ENCODE measurements at places on chromosomes 7 and 10.

GRCh38 chr10:97584060-97584797 is at the start of gene HOGA1:
HOGA1 (plus strand) TSS chr10:97584389; CDS start chr10:97584704, 315 bp downstream.
- no peak for DNase-seq

DNA sequence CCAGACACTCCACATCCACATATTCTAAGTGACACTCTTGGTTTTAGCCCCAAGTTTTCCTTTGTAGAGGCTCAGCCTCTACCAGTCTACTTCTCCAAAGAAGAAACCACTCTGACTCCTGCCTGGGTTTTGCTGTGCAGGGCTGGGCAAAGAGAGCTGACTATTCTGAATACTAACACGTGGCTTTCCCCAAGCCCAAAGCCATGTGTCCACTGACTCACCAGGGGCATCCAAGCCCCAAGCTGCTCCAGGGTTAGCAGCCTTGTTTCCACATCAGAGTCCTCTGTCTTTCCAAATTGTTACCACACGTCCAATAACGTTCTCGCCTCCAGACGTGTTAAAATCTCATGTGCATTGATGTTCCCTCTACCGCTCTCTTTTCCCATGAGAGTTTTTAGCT is 8.7 kb downstream of the GALNTL5 start:
- DNase-seq = no peak

- no peak for DNase-seq
These were observed 343.0 kb upstream of the NPSR1 start for GRCh38 chr7:34315032-34315431.

DNA sequence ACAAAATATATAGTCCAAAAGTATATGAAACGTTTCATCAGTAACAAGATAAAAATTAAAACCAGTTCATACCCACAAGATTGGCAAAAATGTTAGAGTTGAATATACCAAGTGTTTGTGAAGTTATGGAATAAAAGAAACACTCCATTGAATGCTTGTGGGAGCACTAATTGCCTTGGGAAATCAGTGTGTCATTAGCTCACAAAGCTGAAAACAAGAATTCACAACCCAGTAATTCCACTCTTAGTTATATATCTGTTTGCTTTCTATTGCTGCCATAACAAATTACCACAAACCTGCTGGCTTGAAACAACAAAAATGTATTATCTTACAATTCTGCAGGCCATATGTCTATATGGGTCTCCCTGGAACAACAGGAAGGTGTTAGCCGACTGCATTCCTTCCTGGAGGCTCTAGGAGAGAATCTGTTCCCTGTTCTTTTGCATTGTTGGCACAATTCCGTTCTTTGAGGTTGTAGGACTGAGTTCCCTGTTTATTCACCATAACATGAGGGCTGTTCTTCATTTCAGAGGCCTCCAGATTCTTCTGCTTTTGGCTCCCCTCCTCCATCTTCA is 45.7 kb downstream of the SEM1 start:
- DNase-seq = no peak

DNA sequence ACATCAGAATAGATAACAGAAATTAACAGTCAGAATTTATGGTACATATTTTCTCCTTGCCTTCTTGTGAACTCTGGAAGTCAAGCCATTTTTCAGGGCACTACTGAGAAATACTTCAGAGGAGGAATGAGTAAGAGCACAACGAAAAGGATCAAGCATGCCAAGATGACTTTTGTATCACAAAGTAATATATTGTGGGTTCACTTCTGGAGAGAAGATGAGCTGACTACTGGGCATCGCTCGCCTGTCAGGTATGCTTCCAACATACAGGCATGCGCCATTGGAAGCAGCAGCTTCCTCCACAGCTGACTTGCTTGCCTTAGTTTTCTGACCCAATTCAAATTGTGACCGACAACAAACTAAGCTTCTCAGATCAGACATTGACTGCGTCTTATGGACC is 137.3 kb downstream of the VTI1A start:
- no peak for DNase-seq

DNA sequence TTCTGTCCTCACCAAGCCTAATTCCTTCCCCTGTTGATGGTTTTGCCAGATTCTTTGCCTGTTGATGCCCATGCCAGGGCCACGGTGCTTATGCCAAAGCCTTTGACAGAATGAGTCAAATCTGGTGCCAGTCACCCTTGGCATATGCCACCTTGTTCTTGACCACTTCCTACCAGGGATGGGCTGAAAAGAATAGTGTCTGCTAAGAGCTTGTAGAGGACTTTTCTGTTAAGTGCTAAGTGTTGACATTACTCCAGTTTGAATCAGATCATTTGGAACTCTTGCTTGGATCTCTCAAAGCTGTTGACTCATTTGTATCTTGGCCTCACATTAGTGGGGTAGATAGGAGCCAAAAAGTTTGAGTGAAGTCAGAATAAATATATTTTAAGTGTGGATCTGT is 661.2 kb downstream of the AUTS2 start:
- no peak for DNase-seq

DNA sequence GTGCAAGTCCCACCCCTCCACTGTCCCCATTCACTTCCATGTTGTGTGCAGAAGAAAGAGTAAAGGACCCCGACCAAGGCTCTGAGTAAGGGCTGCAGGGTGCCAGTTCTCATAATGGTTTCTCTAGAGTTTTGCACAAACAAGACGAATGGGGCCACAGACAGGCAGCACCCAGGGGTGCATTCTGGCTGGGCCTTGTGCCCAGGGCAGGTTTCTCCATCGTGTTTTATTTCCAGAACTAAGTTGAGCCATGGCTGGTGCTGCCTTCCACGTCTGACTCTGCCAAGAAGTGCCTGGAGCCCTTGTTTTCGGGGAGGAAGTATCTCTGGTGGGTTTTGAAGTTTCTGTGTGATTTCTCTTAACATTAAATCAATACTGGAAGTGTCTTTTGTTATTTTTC is 95.0 kb upstream of the SDK1 start:
- DNase-seq = no peak

GRCh38 chr7:158317238-158318205 is 270.1 kb downstream of the PTPRN2 start:
- DNase-seq = no peak

DNA sequence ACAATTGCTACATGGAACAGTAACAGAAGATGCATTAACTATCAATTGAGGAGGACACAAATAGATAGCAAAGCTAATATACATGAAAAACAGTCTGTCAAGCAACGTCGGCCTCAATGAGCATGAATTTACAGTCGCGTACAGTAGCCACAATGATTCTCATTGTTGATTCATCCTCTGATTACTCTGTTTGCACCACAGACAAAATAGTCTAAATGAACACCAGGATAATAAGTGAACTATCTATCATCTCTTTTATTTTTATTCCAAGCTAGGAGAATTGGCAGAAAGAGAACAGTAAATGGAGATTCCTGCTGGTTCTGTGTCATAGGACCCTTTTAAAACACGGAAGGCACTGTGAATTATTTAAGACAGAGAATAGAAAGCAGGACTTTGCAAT is 108.5 kb downstream of the EVX1 start:
- no peak for DNase-seq

- DNase-seq = no peak
These were observed 7.1 kb upstream of the TBX20 start for GRCh38 chr7:35261041-35261440.

DNA sequence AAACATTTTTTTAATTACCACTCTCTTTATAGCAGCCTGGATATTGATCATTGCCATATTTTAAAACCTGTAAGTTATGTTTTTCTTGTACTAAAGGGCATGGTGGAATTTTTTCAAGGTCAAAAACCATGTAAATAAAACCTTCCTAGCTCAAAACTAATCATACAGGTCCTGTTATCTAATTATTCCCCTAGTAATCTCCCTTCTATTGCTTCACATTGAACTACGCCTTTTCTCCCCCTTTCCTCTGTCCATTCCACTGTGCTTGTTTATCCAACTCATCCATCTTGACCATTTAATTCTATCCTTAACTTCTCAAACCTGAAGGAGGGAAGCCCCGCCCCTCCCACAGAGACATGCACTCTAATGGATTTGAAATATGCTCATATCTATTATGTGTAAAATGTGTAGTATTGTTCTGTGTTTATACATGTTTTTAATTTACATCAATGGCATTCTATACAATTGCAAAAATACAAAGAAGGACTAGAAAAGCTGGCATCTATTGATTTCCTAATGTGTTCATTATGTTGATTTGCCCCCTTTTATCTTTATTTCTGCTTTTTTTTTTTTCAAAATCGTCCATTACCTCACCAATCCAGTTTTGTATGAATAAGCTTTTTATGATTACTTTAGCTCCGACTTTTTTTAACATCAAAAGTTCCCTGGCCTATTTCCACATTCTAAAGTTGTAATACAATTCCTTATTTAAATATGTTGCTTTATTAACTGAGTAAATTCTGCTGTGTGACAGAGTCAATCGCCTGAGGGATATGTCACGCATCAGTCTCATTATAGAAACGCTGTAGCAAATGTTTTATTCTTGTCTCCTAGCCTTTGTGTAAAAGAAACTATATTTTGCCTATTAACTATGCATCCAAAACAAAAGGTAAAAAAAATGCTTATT is 61.0 kb downstream of the MET start:
- DNase-seq = no peak

- DNase-seq = peak; percentile 36
These were observed 743 bp downstream of the ADAP1 start for GRCh38 chr7:953547-954327.

GRCh38 chr7:33760146-33760545 is 145.2 kb upstream of the BMPER start:
- no peak for DNase-seq

GRCh38 chr7:126605056-126605455 is 647.7 kb downstream of the GRM8 start:
- no peak for DNase-seq

DNA sequence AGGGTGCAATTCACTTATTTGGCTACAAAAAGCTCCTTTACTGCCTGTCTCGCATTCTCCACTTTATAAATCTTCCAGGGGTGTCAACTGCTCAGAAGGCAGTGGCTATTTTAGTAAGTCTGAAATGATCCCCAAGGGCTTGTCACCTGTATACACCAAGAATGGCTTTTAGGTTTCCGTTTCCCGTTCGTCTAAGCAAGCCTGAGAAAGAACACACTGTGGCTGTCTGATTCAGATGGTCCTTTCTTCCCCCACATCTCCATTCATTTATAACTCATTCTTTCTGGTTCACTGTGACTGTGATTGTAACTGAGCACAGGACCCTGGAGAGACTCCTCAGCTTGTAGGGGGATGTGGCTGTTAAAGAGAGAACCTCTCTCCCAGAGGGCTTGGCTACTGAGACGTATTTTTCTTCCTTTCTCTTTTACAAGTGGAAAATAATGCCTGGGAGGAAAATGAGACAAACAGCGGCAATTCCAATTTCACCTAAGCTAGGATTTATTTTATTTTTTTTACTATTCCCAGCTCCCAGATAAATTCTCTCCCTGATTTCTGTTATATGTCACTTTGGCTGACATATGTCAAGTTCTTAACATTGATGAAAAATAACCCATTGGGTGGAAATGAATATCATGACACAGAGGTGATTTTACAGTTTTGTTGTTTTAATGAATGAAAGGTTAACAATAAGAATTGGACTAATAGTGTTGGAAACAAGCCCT is 129.3 kb downstream of the FAM107B start:
- DNase-seq = no peak

DNA sequence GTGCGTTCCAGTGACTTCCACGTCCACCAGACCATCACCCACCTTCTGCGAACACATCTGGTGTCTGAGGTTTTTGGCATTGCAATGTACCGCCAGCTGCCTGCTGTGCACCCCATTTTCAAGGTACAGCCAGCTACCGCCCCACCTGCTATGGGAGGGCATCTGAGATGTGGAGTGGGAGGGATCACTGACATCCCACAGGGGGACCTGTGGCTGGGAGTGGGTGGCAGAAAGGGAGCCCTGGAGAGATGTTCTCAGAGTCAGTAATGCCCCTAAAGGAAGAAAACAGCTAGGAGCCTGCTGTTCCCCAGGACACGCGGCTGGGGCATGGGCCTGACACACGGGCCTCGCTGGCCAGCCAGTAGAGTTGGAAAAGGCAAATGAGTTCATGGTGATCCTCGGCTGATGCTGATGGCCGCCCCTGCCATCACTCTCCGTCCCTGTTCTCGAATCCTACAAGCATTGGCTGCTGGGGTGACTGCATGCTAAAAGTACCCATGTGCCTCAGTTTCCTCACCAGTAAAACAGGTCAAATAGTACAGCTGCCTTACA is 66.6 kb downstream of the ALOX5 start:
- no peak for DNase-seq

GRCh38 chr10:132020456-132020855 is 38.7 kb upstream of the BNIP3 start:
- no peak for DNase-seq

DNA sequence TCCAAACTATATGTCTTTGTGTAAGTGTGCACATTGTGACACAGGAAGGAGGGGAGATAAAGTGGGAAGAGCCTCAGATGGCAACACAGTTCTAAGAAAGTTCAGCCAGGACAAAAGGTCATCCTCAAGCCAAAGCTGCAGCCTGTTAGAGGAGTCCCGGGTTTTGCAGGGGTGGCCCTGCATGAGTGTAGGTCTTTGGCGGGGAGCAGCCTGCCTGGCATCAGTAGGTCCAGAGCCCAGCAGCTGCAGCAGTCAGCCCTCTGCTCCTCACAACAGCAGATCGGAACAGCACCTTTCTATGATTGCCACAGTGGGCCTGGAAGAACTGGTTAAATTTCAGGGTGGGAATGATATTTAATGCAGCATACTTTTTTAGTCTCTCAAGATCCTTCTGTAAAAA is 13.5 kb upstream of the VDAC2 start:
- no peak for DNase-seq

- DNase-seq = no peak
These were observed 153.1 kb upstream of the MEOX2 start for GRCh38 chr7:15839416-15840100.

GRCh38 chr10:110176141-110177030 is 31.0 kb upstream of the MXI1 start:
- DNase-seq = no peak

DNA sequence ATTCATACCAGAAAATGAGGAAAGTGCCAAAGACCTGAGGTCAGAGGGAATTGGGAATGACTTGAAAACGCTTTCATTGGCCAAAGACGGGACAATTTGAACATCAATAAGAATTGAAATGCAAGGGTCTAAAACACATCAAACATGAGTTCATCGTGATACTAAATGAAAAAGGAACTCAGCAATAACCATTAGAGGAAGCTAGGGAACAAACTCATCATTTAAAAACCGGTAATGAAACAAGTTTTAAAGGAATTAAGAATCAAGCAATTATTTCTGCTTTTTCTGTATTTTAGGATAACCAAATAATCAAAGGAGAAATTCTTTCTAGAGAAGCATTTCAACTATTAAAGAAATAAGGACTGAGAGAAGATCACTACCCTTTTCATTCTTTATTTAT is 303.1 kb downstream of the ARHGAP12 start:
- no peak for DNase-seq
